ENCODE measurements at places on chromosomes 11 and 22.

- DNase-seq = no peak
Measured at GRCh38 chr22:40578171-40578570, 58.3 kb downstream of the MRTFA start.

DNA sequence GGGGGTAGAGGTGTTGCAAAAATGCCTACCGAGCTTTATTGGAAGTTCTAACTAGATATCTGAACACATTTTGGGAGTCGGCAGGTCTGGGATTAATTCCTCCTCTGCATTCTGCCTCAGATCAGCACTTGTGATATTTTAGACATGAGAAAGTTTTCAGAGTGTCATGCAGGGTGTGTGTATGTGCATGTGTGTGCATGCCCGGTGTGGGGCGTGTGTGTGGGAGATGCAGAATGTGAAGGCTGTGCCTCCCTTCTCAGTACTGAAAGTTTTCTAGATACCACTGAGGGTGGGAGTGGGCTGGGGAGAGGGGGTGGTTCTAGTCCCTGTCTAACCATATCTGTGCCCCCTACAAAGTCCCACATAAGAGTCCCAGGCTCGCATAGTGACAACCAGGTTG lies 180.0 kb upstream of the NTM start:
- DNase-seq = no peak

- no peak for DNase-seq
Measured at GRCh38 chr11:44814881-44815592, 88.3 kb downstream of the TSPAN18 start.

DNA sequence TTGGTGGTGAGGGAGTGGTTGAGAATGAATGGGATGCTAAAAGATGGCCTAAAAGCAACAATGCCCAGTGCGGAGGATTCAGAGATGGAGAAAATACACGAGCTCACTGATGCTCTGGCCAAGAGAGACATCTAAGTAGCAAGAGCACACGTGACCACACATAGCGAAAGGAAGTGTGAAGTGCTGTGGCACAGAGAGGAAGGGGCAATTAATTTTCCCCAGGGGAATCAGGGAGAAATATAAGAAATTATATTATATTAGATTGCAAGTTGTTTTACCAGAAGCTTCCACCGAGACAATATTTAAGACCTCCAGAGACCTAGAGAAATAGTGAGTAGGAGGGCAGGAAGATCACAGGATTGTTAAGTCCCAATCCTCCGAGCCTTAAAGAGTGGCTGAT lies 80.6 kb downstream of the RCN1 start:
- no peak for DNase-seq

- DNase-seq = no peak
Measured at GRCh38 chr11:45147891-45148675, 1.6 kb downstream of the PRDM11 start.

- DNase-seq = no peak
Measured at GRCh38 chr11:106989078-106989455, 29.2 kb downstream of the GUCY1A2 start.

- no peak for DNase-seq
Measured at GRCh38 chr22:29382580-29383302, 5.6 kb downstream of the AP1B1 start.

DNA sequence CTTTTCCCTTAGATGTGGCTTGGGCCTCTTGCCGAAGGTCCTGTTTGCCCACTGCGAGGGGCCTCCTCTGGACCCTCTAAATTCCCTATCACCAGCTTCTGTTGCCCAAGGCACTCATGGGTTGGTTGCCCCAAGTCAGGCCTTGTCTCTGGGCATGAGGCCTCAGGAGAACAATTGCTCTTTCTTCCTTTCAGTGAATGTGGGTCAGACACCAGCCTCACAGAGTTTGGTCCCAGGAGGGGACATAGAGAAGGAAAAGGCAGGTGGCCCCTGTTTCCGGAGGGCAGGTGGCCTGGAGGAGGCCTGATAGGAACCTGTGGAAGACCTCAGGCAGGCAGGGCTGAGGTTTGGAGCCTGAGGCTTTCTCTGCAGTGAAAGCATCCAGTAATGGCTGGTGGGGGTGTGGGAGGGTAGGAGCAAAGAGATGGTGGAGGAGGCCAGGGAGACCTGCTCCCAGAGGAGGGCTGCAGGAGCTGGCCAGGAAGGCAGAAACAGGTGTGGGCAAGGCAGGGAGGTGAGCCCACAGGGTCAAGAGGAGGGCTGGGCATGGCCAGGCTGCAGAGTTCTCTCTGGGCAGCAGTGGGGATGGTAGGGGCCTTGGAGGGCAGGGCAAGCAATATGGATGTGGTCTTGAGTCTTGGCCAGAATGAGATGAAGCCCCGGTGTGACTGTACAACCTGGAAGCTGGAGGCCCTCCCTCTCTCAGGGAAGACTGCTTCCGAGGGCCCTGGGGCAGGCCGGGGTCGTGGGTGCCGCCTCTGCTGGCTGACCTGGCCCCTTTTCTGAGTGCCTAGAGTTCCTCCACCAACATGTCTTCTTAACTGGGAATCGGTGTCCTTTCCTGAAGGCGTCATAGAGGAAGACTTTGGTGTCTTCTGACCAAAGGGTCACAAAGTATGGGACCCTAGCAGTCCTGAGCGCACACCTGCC lies 28.0 kb upstream of the LMO1 start:
- no peak for DNase-seq

DNA sequence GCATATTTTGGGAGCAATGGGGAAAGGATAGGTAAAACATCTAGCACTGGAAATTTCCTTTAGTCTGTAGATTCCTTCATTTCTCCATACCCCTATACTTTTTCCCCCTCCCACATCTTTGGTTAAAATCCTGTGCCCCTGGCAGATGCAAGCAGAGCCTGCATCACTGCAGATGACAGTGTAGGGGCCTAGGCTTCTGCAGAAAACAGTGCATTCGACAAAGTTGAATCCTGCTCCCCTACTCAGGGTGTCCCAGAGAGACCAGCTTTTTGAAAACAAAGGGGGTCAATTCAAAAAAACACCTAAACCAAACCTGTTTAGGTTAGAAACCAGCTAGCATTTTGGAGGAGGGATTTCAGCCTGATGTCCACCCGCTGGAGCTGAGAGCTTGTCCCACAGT lies 43.8 kb upstream of the BLID start:
- no peak for DNase-seq

DNA sequence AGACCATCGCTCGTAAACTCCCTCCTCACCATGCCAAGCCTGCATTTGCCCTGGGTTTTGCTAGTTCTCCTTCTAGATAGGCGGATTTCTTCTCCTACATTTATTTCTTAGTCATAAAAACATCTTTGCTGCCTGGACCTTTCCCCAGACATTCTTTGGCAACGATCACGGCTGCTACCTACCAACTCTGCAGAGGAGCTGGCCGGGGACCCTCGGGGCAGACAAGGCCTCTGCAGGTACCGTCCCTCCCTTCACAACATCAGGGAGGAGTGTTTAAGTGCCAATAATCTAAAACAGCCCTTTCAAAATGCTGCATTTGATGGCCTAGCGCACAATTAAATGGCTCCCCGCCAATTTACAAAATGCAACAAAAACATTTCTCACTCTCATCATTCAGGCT lies 34.4 kb downstream of the BRD1 start:
- DNase-seq = no peak

DNA sequence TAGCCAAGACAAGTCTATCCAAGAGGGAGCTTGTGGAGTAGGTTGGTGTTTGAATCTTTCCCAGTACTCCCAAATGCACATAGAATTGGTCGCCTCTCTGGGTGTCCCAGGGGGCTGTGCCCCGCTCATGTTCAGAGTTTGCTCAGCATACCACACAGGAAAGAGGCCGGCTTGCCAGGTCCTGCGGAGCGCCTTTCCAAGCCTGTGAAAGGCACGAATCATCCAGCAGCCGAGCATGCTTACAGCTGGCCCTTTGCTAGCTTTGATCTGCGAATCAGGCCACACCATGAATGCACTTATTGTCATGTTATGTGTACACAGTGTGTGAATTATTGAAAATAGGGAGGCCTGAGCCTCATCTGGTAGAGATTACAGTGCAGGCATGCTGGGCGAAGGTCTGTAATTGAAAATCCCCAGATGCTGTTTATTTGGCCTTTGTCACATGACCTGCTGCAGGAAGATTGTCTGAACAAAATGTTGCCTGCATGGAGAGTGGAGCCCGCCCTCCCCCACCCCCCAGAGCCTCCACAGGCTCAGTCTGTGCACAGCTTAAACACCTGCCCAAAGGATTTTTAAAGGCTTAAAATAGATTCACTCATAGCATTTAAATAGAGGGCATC lies 163.3 kb upstream of the RASSF10 start:
- DNase-seq = peak; percentile 84

- no peak for DNase-seq
Measured at GRCh38 chr11:99841885-99842284, 821.1 kb downstream of the CNTN5 start.

DNA sequence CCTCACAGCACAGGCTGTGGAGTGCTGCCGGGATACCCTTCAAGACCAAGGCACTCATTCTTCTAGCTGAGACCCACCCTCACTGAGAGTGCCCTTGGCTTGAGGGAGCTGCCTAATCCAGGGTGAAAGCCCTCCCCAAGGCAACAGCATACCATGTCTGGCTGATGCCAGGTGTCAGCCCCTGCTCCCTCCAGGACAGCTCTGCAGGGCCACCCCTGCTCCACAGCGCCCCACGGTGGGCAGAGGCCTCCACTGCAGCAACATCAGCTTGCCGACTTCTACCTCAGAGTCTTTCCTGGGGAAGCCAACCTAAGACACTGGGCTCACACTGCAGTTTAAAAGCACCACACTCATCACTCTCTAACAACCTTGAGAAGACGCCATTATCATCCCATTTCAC lies 29.0 kb downstream of the TTLL1 start:
- peak; percentile 13 for DNase-seq

GRCh38 chr11:42337786-42338455 lies 878.5 kb upstream of the LRRC4C start:
- DNase-seq = no peak

- DNase-seq = no peak
Measured at GRCh38 chr22:25281675-25282345, 62.4 kb downstream of the CRYBB2 start.

GRCh38 chr11:86468169-86468568 lies 93.5 kb downstream of the CCDC81 start:
- no peak for DNase-seq

GRCh38 chr11:4146070-4146771 lies 51.6 kb downstream of the RRM1 start:
- no peak for DNase-seq

- DNase-seq = no peak
Measured at GRCh38 chr11:12509371-12509770, 132.0 kb downstream of the PARVA start.

- no peak for DNase-seq
Measured at GRCh38 chr11:125425601-125426000, 70.5 kb downstream of the FEZ1 start.

- no peak for DNase-seq
Measured at GRCh38 chr22:43567691-43568324, 156.0 kb downstream of the MPPED1 start.

- no peak for DNase-seq
Measured at GRCh38 chr11:12606597-12606996, 67.6 kb upstream of the TEAD1 start.

- DNase-seq = no peak
Measured at GRCh38 chr11:126194121-126194543, 17.3 kb downstream of the RPUSD4 start.

DNA sequence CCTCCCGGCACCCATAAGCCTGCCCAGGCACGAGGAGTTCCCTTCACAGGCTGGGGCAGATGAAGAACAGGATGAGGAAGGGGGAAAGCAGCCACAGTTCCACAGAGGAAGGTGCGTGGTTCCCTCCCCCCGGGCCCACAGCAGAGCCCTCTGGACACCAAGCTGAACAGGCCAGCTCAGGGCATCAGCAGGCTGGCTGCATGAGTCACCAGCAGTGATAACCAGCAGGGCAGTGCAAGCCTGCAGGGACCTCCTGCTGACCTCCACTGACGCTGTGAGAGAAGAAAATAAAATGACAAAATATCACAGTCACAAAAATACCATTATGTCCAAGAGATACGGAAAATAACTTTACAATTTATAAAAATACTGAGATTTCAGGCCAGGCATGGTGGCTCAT lies 11.5 kb downstream of the RTL6 start:
- no peak for DNase-seq
